ENCODE measurements at places on chromosomes 5 and 9.

DNA sequence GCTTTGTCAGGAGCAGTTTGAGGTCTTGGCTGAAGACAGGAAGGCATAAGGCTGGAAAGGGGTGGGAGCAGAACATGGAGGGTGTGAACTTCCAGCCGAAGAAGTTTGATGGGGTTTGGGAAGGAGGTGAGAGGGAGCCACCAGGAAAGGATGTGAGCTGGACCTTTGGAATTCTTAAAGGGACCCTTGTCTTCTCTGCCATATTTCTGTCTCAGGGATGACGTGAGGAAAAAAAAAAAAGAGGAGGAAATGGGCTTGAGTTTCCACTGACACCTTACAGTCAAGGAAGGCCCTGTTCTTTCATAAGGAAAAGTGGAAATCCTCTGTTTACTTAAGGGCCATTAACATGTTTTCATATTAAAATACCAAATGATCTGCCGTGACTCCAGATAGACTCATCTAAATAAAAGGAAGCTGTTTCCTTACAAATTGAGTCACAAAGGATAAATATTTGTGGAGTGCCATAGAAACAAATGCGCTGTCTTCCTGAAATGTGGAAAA lies 132.1 kb downstream of the PALM2AKAP2 start:
- no peak for DNase-seq

DNA sequence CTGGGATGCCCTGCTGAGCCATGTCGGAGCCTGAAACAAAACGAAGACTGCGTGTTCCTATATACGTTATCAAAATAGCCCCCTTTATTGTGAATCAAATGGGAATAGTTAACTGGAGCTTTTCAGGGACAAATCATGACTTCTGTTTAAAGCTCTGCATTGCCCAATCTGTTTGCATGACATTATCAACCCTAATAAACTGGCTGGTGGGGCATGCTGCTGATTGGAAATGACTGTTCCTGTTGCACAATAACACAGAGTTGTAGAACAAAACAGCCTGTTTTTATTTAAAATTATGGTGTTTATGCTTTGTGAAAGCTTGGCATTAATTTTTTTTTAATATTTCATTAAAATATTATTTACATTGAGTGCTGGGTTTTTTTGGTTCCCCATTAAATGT lies 215.5 kb downstream of the TMEM167A start:
- DNase-seq: no peak

GRCh38 chr5:177478711-177479646 lies 5.5 kb upstream of the DBN1 start:
- peak; percentile 48 for DNase-seq

DNA sequence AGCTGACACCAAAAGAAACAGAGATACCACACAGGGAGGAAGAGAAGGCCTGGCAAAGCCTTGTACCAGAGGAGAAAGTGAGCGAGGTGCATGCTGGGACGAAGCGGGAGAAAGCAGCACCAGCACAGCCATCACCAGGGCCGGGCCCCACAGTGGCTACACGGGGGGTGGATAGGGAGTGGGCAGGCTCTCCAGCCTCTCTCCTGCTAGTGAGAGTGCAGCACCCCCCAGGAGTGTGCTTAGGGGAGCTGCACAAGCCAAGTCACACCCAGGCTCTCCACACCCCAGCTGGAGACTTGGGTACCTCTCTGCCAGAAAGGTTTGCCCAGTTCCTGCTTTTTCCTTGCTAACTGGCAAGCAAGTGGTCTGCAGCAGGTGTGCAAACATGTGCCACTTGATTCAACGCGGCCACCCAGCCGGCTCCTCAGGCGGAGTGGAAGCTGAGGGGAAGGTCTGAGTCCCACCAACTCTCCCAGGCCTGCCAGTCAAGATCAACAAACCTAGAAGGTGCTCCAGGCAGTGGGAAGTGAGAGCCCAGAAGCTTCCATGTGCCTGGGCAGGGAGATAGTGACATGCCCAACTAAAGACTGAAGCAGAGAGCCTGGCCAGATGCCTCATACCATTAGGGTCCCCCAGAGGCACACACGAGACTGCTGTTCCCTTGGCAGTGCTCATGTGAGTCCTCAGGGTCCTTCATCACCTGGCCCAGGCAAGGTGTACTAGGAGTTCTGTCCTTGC lies 39.9 kb downstream of the BICD2 start:
- no peak for DNase-seq

- no peak for DNase-seq
Observed at GRCh38 chr5:42832060-42832459, 20.4 kb upstream of the SELENOP start.

- no peak for DNase-seq
Observed at GRCh38 chr9:120284821-120285220, 295.1 kb downstream of the CDK5RAP2 start.

GRCh38 chr9:37992924-37993349 lies 76.1 kb downstream of the SHB start:
- no peak for DNase-seq

- no peak for DNase-seq
Observed at GRCh38 chr5:19140276-19140675, 847.7 kb downstream of the CDH18 start.

DNA sequence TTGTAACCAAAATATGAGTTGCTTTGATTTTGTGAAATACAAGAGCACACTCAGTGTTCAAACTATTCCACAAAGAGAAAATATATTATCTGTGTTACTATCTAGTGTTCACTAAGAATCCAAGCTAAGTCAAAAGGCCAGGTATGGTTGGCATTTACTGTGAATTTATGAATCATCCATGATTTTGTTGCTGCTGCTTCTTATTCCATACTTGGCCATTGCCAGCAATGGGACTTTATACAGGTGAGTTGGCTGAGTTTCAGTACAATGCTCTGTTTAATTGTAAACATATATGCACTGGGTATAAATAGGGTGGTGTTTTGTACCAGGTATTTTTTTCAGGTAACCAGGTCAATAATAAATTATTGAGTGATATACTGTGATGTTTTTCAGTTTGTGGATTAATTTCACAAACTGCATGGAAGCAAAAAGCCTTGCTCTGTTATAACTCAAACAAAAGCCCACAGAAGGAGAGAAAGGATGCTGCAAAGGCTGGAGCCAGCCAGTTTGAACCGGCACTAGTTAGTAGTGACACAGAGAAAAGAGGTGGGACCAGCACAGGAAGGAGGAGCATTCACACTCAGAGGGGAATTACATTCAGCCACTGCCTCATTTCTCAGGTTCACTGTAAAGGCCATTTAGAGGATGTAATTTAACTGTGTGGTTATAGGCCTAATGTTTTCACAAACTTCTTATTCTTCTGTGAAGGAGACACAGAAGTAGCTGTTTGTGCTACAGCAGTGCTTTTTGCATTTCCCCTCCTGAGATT lies 381.8 kb downstream of the ADGRV1 start:
- DNase-seq: peak; percentile 8

- DNase-seq: no peak
Observed at GRCh38 chr9:111098093-111098492, 59.8 kb upstream of the LPAR1 start.

GRCh38 chr9:138011951-138012500 lies 134.4 kb downstream of the CACNA1B start:
- DNase-seq: no peak

DNA sequence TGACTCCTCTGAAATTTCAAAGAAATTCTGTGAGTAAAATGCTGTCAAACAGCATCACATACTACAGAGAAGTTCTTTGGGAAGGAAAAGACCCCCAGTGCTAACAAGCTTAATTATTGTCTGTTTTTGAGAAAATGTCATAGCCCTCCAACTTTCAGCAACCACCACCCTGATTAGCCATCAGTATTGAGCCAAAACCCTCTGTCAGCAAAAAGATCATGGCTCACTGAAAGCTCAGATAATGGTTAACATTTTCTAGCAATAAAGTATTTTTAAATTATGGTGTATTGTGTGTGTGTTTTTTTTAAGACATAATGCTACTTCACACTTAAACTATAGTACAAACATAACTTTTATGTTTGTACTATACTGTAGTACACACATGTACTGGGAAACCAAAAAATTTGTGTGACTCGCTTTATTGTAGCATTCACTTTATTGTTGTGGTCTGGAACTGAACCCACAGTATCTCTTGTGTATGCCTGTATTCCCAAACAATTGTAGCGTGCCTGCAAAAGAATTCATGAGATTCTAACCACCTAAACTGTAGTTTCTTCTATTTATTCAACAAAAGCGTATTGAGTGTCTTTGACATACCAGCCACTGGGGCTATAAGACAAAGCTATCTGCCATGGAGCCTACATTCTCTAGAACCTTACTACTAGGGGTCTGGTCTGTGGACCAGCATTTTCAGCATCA lies 31.6 kb downstream of the TLE4 start:
- no peak for DNase-seq

- DNase-seq: no peak
Observed at GRCh38 chr9:86983620-86984259, 36.4 kb upstream of the GAS1 start.

All from NK-92 treated with Interleukin-12 subunit alpha and Interleukin-12 subunit beta, amount 100 ng/mL, for 24 hours (cell line).